ENCODE measurements at places on chromosomes 1 and 21. TPM values are rescaled to one million over a fixed set of nuclear protein-coding genes. Genes with fewer than 3 reads are reported as not detected.
A peak's percentile ranks its signal among the peaks of the same experiment; 100 is the strongest.

- peak within 1 kb of the TSS; percentile 33 for H3K27ac ChIP-seq
- peak within 1 kb of the TSS; percentile 47 for H3K4me3 ChIP-seq
- H3K36me3 ChIP-seq: no peaks in the 10 kb centered on the region
- no peaks in the 10 kb centered on the region for H3K4me1 ChIP-seq
Measured at GRCh38 chr1:1421147-1421906, at the start of gene ANKRD65. Gene ANKRD65, minus strand, starts transcription at chr1:1421276. Its CDS starts 271 bp downstream, at chr1:1421005.

Gene FCER1G
- 18.4 TPM for total RNA-seq

Gene DVL1
- 311 TPM for total RNA-seq

DNA sequence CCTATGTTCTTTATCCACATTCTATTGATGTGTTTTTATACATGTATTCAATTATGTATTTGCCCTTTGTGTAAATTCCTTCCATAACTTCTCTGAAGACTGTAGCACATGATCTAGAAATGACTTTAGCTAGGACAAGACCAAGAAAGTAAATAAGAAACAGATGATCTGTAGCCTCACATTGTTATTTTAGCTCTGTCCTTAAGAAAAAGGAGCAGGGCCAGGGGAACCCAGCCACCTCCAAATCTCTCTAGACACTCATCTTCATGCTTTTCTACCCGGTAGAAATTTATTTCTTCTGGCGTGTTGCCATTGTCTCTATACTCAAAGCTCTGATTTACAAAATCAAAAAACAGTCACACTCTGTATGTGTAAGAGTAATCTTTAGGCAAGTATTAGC, 27.1 kb downstream of the CDC7 start:
- H3K36me3 ChIP-seq: no peaks in the 10 kb centered on the region
- DNase-seq: no peak
- H3K4me3 ChIP-seq: no peak overlapping the region

GRCh38 chr1:58861506-58861905, 77.7 kb upstream of the JUN start:
- no peaks in the 10 kb centered on the region for H3K4me1 ChIP-seq
- no peak overlapping the region for H3K27ac ChIP-seq
- DNase-seq: no peak

GRCh38 chr1:10509809-10510509, 35.2 kb downstream of the PEX14 start:
- no peak for DNase-seq
- no peaks in the 10 kb centered on the region for H3K36me3 ChIP-seq
- peaks cover 47% of the 10 kb centered on the region for H3K4me1 ChIP-seq
- H3K4me3 ChIP-seq: no peak overlapping the region
- H3K27me3 ChIP-seq: no peaks in the 10 kb centered on the region

DNA sequence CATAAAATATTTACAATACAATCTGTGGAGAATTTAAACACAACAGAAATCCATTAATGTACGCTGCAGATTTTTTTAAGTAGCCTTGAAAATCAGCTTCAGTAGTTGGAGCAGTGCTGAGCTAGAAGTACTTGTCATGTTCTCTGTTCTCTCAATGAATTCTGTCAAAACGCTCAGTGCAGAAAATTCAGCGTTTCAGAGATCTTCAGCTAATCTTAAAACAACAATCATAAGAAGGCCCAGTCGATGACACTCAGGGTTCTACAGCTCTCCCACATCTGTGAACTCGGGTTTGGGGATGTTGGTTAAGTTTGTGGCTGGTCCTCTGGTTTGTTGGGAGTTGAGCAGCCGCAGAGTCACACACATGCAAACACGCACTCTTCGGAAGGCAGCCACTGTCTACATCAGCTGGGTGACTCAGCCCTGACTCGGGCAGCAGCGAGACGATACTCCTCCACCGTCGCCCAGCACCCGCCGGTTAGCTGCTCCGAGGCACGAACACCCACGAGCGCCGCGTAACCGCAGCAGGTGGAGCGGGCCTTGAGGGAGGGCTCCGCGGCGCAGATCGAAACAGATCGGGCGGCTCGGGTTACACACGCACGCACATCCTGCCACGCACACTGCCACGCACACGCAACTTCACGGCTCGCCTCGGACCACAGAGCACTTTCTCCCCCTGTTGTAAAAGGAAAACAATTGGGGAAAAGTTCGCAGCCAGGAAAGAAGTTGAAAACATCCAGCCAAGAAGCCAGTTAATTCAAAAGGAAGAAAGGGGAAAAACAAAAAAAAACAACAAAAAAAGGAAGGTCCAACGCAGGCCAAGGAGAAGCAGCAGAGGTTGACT, 161.2 kb downstream of the RUNX1 start:
- H3K36me3 ChIP-seq: no peaks in the 10 kb centered on the region
- peak; percentile 90 for DNase-seq
- peak overlapping the region; percentile 69 for H3K4me3 ChIP-seq
- H3K27ac ChIP-seq: peak overlapping the region; percentile 82

DNA sequence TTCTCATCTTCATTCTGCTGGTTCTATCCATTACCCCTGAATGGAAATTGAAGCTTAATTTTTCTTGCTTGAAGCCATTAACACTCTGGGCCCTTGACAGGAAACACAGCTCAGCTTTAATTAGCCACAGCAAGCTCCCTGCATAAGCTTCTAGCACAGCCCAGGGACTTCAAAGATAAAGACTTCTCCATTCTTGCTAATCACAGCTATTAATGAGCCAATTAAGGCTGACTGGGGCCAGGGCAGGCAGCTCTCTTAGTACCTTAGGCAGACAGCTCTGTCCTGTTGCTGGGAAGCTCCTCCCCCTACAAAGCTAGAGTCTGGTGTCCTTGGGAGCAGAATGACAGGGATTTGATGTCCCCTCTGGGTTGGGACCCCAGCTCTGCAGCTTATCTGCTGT, 27.9 kb upstream of the TRABD2B start:
- H3K4me3 ChIP-seq: no peak overlapping the region
- H3K4me1 ChIP-seq: peaks cover 7% of the 10 kb centered on the region
- no peaks in the 10 kb centered on the region for H3K36me3 ChIP-seq
- DNase-seq: no peak

GRCh38 chr1:219159946-219160645, 13.6 kb upstream of the LYPLAL1 start:
- no peaks in the 10 kb centered on the region for H3K36me3 ChIP-seq
- H3K4me3 ChIP-seq: no peak overlapping the region
- H3K4me1 ChIP-seq: no peaks in the 10 kb centered on the region

DNA sequence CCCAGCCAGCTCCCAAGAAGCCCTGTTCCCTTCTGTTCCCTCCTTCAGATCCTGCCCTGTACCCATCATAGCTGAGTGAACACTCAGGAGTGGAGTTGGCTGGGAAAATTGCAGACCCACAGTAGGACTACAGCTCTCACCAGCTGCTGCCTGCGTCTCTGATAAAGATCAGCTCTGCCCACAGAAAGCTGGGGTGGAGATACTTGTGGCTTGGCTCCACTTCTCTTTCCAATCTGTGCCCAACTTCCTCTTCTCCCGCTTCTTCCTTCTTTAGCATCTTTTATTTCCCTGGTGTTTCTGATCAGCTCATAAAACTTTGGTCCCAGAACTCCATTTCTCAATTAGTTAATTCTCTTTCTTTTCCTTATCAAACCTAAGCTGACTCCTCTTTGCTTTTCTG, 5.5 kb upstream of the CD1A start:
- H3K27me3 ChIP-seq: no peaks in the 10 kb centered on the region
- H3K4me1 ChIP-seq: no peaks in the 10 kb centered on the region
- H3K27ac ChIP-seq: no peak overlapping the region
- H3K4me3 ChIP-seq: no peak overlapping the region
- no peak for DNase-seq

Gene MRPL37
- 120 TPM for total RNA-seq

- H3K36me3 ChIP-seq: no peaks in the 10 kb centered on the region
- no peaks in the 10 kb centered on the region for H3K27me3 ChIP-seq
- no peak overlapping the region for H3K27ac ChIP-seq
- H3K4me1 ChIP-seq: no peaks in the 10 kb centered on the region
Measured at GRCh38 chr1:92409946-92410549, 76.7 kb downstream of the GFI1 start.

Gene SLC25A34
- 11.2 TPM for total RNA-seq

DNA sequence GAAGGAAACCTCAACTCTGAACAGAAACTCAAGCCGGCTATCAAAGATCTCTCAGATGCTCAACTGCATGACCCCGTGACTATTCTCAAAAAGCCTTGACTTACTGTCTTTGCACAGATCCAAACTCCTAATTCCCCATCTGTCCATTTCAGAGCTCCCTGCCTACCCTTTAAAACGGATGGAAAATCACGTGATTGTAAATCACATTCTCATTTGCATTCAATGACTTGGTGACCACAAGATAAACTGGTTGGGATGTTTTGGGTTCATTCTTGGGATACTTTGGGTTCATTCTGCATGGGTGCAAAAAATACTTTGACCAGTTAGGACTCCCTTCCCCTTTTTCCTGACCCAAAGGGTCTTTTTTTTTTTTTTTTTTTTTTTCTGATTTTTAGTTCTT, 41.3 kb upstream of the RUNX1 start:
- no peak overlapping the region for H3K4me3 ChIP-seq
- H3K4me1 ChIP-seq: no peaks in the 10 kb centered on the region
- no peak for DNase-seq
- no peak overlapping the region for H3K27ac ChIP-seq
- H3K36me3 ChIP-seq: no peaks in the 10 kb centered on the region

GRCh38 chr1:56915960-56916359, 49.9 kb downstream of the C8B start:
- H3K27me3 ChIP-seq: no peaks in the 10 kb centered on the region
- no peak overlapping the region for H3K27ac ChIP-seq
- no peak overlapping the region for H3K4me3 ChIP-seq
- DNase-seq: no peak

Gene TRIM45
- total RNA-seq: 6.7 TPM

Gene HUNK
- total RNA-seq: not detected

GRCh38 chr1:12554521-12555305, 63.3 kb downstream of the DHRS3 start:
- peak overlapping the region; percentile 84 for H3K27ac ChIP-seq
- H3K36me3 ChIP-seq: no peaks in the 10 kb centered on the region
- no peak for DNase-seq
- H3K27me3 ChIP-seq: no peaks in the 10 kb centered on the region
- no peak overlapping the region for H3K4me3 ChIP-seq

Gene DENND2C
- 14.5 TPM for total RNA-seq

Gene SERPINC1
- total RNA-seq: 4.5 TPM

DNA sequence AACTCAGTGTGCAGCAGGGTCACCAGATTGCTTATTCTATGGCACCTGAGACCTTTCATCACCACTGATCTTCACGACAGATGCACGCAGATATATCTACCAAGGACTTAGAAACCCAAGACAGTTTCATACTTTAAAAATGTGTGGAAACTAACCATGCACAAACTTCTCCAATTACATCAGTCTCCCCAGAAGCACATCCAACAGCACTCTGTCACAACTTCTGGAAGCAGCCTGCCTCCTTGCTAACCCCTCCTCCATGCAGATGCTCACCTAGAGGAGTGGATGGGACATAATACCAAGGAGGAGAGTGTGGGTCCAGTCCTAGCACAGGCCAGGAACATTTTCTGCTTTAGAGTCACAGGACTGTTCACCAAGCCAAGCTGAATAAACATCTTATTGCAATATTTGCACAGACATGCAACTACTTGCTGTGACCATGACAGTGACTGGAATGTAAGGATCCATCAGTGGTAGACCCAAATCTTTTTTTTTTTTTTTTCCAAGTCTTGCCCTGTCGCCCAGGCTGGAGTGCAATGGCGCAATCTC, 69.4 kb downstream of the HIVEP3 start:
- H3K27me3 ChIP-seq: no peaks in the 10 kb centered on the region
- no peaks in the 10 kb centered on the region for H3K36me3 ChIP-seq

Gene AIRE
- total RNA-seq: not detected

GRCh38 chr1:224733027-224733911, 117.2 kb downstream of the CNIH3 start:
- peaks cover 13% of the 10 kb centered on the region for H3K4me1 ChIP-seq
- H3K27ac ChIP-seq: peak overlapping the region; percentile 45
- H3K36me3 ChIP-seq: no peaks in the 10 kb centered on the region
- peak; percentile 30 for DNase-seq

Gene NLRP3
- 0.55 TPM for total RNA-seq

GRCh38 chr1:53219711-53220110, 723 bp downstream of the CZIB start:
- peak overlapping the region; percentile 98 for H3K27ac ChIP-seq
- H3K4me1 ChIP-seq: peaks cover 15% of the 10 kb centered on the region
- DNase-seq: no peak
- peak overlapping the region; percentile 80 for H3K4me3 ChIP-seq

GRCh38 chr1:19643602-19644394, at the start of gene NBL1:
Gene NBL1, plus strand, starts transcription at chr1:19644311. Its CDS starts 10,720 bp downstream, at chr1:19655031.
- peaks cover 14% of the 10 kb centered on the region for H3K4me1 ChIP-seq
- DNase-seq: no peak
- H3K36me3 ChIP-seq: no peaks in the 10 kb centered on the region
- peaks cover 10% of the 10 kb centered on the region for H3K27me3 ChIP-seq
- H3K27ac ChIP-seq: peak within 1 kb of the TSS; percentile 85

DNA sequence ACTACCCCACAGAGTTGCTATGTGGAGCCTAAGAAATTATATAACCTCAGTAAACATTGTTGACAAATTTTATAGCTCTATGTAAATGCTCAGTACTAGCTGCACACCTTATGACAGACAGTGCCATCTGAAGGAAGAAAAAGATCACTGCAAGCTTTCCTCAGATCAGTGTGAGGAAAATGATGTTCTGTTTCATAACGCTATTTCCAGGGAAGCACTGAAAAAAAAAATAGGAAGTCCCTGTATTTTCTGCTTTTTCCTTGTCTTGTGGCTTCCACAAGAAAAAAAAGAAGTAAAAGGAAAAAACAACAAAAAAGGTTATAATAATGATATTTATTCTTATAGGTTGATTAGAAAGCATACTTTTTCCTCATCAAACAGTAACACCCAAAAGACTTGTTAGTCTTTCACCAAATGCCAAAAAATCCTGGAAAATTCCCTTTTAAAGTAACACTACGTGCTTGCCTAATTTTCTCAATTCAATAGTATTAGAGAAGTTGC, 23.2 kb downstream of the LYST start:
- no peaks in the 10 kb centered on the region for H3K27me3 ChIP-seq
- H3K27ac ChIP-seq: no peak overlapping the region
- DNase-seq: no peak

- no peak overlapping the region for H3K27ac ChIP-seq
- no peaks in the 10 kb centered on the region for H3K4me1 ChIP-seq
- no peaks in the 10 kb centered on the region for H3K36me3 ChIP-seq
- H3K27me3 ChIP-seq: no peaks in the 10 kb centered on the region
- no peak overlapping the region for H3K4me3 ChIP-seq
Measured at GRCh38 chr1:204274446-204274845, 60.7 kb upstream of the GOLT1A start.

GRCh38 chr1:167126317-167126716, 32.4 kb downstream of the STYXL2 start:
- peaks cover 4% of the 10 kb centered on the region for H3K4me1 ChIP-seq
- DNase-seq: no peak
- H3K36me3 ChIP-seq: no peaks in the 10 kb centered on the region
- peak overlapping the region; percentile 52 for H3K27ac ChIP-seq

Measured in gastrocnemius medialis (tissue), 4 donors.